ENCODE measurements at places on chromosomes 4 and X.

- no peak for DNase-seq
Measured at GRCh38 chrX:153725039-153725831, 579 bp downstream of the ABCD1 start.

DNA sequence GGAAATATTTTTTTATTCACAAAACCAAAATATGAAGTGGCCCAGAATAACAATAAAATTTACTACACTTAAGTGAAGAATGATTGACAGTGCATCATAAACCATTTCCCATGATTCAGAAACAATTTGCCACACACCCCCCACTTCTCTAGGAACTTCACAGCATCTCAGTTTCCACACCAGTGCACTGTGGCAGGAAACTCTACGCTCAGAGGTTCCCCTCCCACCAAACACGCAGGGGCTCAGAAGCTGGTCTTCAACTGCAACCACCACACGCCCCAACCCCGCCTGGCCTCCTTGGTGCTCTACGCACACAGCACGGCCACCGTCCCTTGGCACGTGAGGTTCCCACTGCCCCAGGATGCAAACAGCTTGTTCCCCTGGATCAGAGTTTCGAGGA is 63.7 kb downstream of the ZFYVE28 start:
- DNase-seq = no peak

DNA sequence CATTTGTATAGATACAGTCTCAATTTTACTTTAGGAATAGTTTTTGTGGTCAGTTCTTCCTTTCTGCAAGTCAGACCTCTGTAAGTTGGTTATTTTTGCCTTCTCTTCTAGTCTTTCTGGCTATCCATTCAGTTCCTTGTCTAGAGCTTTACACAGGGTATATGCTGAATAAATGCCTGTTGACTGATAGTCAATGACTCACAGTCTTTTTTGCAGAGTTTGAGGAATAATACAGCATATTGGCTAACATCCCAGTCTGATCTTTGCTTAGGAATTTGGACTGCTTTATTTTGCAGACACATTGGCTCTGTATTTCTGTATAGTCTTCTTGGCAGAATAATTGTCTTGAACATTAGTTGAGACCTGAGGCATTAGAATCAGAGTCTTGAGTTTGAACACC is 132.4 kb downstream of the MAGEC1 start:
- no peak for DNase-seq

GRCh38 chr4:1209821-1210220 is 37.4 kb upstream of the SPON2 start:
- DNase-seq = no peak

- no peak for DNase-seq
Measured at GRCh38 chr4:8195841-8196458, 3.1 kb upstream of the SH3TC1 start.

DNA sequence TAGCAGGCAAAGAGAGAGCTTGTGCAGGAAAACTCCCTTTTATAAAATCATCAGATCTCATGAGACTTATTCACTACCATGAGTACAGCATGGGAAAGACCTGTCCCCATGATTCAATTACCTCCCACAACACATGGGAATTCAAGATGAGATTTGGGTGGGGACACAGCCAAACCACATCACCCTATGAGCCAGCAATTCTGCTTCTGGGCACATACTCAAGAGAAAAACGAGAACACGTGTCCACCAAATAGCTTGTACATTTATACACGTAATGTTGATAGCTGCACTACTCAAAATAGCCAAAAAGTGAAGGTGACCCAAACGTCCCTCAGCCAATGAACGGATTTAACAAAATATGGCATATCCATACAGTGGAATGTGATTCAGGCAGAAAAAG is 94.5 kb upstream of the DHRSX start:
- no peak for DNase-seq

GRCh38 chrX:40174001-40174853 is 76.5 kb upstream of the BCOR start:
- no peak for DNase-seq

- DNase-seq = no peak
Measured at GRCh38 chrX:68876731-68877130, 47.9 kb downstream of the EFNB1 start.

DNA sequence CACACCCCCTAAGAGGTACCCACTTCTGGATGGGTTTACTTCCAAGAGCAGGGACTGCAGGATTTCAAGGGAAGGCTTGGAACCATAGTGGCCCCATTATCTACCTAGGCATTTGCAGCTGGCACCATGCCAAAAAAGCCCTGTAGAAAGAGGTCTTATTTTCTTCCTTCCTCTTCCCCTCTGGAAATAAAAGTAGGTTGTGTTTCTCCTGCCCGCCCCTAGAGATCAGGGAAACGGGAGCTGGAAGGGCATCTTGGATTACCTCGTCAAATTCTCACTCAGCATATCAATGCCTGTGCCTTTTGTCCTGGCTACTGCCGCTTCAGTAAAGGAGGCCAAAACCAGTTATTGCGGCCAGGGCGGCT is 1.6 kb downstream of the SCD5 start:
- no peak for DNase-seq

DNA sequence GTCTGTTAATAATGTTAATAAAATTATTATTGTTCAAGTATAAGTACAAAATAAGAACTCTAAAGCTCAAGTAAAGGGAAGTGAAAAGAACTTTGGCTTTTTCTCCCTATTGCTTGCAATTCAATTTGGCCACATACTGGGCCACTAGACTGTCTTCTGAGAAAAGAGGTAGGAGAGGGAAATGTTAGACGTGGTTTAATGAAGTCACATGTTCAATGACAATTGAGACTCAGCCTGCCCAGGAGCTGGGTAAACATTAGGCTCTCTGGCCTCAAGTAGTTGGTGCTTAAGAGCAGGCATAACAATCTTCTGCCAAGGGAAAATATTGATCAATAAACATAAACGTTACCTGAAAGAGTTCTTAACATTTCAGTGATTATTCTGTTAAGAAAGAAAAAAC is 15.1 kb upstream of the PRSS12 start:
- no peak for DNase-seq

- DNase-seq = no peak
Measured at GRCh38 chr4:7630568-7631287, 196.0 kb upstream of the PSAPL1 start.

- no peak for DNase-seq
Measured at GRCh38 chrX:81259714-81260395, 58.0 kb downstream of the SH3BGRL start.

DNA sequence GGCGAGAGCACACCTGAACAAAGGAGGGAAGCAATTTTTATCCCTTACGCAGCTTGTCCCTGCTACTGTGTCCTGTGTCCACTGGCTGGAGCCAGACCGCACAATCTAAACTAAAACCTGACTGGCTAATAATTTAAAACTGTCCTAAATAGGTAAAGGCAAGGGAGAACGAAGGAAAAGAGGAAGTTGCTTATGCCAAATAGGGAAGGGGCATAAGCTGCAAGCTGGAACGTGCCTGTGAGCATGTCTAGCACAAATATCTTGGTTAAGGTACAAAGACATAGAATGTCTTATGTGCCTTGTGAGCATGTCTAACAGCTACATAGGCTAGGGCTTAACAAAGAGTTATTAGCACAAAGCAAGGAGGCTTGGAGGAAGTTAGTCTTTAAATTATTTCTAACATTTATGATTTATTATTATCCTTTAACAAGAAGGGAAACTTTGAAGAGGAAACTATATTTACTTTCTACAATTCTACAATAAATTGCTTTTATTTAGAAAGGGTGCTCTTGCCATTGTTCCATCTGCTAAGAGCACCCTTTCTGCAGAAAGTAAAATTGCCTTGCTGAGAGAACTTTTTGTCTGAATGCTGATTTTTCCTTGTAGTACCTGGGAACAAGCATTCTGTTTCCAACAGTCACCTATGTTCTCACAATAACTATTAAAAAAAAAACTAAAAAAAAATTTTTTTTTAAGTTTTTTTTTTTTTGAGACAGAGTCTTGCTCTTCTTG is 80.6 kb upstream of the CBR4 start:
- DNase-seq = no peak

GRCh38 chrX:153966841-153967535 is 4.6 kb downstream of the HCFC1 start:
- no peak for DNase-seq

- no peak for DNase-seq
Measured at GRCh38 chr4:3177426-3177825, 71.5 kb upstream of the MSANTD1 start.

DNA sequence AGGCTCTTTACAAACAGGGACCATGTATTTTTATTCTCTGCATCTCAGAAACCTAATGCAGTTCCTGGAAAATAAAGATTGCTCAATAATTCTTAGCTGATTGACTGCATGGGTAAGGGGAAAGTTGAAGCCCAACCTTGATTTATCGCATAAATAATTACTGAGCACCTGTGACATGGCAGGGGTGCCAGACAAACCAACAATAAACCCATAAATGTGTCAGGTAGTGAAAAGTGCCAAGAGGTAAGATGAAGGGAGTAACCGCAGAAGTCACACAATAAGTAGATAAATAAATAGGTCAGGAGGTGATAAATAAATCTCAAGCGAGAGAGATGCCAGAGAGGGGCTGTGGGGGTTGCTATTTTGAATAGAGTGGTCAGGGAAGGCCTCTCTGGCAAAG is 20.1 kb upstream of the AP1S2 start:
- no peak for DNase-seq

- DNase-seq = no peak
Measured at GRCh38 chr4:187478292-187479140, 517.1 kb upstream of the ZFP42 start.

DNA sequence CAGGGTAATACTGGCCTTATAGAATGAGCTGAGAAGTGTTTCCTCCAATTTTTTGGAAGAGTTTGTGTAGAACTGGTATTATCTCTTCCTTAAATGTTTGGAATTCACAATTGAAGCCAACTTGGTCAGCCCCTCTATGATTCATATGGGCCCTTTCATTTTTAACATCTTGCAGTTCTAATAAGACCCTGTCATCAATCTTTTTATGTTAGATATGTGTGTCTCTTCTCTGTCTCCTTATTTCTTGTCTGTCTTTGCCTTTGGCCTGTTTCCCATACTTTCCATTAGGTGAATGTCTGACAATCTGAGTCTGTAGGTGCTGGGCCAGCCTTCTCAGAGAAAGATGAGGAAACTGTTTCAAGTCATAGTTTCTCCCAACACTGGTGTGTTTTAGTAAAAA is 88.7 kb downstream of the SLC16A2 start:
- DNase-seq = no peak

- DNase-seq = no peak
Measured at GRCh38 chr4:76087007-76087769, 12.7 kb downstream of the ART3 start.

DNA sequence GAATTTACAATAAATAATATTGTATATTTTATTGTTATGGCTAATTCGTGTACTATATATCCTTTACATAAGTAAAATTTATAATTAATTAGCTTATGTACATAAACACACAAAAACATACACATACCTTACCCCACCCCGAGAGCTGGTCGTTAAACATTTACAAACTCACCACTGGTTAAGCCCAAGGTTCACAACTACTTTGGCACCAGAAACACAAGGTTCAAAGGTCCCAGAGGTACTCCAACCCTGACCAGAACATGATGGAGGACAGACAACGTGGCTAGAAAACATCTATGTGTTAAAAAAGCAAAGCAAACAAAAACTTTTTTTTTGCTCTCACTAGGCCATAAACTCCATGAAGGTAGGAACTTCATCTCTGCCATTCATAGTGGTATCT is 37.7 kb downstream of the SLC25A5 start:
- no peak for DNase-seq
